Right ventricle myocardium inferior (tissue), 1 donor: ENCODE measurements at places on chromosomes 4 and X.

DNA sequence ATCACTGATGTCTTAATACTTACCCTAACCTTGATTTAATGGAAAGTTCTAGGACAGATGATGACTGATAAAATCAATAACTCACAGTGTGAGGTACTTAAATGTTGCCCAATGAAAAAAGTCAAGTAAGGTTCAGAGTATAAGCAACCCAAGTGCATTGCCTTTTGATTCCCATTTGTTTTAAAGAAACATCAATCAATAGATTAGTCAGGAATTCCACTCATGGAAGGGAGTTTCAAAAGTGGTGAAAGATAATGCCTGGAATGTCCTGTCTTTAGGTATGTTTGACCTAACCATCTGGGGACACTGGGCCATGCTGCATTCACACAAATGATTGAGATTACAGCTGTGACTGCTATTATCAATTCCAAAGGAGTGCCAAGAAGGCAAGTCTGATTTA lies 259.7 kb downstream of the PPARGC1A start:
- no peak for DNase-seq

- no peak for DNase-seq
Observed at GRCh38 chrX:134542485-134542884, 82.5 kb downstream of the HPRT1 start.

DNA sequence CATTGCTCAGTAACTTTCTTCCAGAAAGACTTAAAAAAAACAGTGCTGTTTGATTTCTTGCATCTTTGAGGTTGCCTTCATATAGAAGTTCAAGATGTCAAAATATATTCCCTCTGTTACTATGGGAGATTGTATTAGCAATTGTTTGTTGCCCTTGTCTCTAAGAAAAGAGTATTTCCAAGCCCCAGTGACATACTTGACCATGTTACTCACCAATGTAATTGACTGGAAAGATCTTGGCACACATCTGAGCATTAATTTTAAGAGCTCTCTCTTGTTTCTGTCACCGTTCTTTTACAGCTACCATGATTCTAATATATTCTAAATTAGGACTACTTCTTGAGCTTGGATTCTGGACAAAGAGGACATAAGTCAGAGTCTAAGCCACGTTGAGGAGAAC lies 902.7 kb upstream of the EPHA5 start:
- DNase-seq = no peak

GRCh38 chr4:86741846-86742245 lies 107.3 kb downstream of the SLC10A6 start:
- no peak for DNase-seq

GRCh38 chrX:3124031-3124430 lies 82.8 kb downstream of the ARSF start:
- no peak for DNase-seq

DNA sequence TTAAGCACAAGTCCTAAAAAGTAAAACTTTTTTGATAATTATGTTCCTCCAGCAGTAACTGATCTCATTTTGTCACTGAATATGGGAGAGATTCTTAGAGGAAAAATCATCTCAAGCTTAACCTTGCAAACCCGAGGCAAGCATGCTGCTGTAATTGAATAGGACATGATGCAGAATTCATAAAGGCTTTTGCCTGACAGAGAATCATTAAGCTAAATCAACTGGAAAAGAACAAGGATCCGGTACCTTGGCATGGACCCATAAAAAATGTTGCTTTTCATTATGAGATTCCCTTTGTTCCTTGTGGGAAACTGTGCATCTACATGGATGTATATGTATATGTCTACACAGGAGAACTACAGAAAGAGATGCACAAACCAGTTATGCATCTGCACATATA lies 149.1 kb downstream of the PAPSS1 start:
- DNase-seq = no peak

DNA sequence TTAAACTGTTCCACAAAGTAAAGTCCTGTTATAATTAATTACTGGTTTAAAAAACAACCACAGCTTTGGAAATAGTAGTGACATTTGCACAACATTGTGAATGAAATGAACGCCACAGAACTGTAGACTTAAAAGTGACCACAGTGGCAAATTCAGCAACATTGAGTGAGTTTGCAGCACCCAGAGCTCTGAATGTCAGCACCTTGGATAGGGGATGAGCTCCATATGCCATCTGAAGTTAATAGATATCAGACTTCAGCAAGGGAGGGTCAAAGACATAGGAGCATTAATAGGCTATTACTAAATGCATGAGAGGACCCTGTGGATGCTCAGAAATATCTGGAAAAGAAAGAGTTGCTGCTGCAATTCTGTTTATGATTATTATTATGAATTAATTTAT lies 55.3 kb upstream of the KCNIP4 start:
- DNase-seq = no peak

DNA sequence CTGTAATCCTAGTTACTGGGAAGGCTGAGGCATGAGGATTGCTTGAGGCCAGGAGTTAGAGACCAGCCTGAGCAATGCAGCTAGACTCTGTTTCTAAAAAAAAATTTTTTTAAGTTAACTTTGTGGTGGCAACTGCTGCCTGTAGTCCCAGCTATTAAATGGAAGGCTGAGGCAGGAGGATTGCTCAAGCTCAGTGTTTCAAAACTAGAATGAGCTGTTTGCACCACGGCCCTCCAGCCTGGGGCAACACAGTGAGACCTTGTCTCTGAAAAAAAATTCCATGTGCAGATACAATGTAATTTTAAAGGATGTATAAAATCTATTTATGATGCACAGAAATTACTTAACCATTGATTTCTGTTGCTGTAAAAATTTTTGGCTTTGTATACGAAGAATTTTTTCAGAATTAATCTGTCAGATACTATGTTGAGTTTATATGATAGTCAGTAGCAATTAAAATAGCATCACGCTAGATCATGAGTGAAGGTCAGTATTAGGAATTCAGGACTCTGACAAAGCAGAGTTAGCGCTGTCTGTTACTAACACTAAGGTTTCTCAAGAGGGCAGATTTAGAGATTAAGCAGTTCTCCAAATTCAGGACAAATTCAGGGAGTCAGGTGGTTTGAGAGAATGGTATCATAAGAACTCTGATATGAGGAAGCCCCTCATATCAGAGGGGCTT lies 8.3 kb upstream of the AGA start:
- no peak for DNase-seq

DNA sequence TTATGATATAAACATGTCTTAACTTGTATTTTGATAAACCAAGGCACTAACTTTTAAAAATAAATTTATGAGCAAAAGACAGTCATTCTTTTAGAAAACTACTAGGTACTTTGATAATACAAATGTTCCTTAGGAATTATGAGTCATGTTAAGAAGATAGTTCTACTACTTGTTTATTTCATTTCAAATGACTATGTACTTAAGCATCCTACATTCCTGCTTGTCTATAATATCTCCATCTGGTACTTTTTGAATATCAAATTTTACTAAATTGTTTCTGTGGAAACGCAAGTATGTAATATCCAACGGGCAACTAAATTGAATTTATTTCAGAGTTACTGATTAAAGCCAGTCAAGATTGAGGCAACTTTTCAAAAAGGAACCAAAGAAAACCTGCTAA lies 61.8 kb downstream of the CAMK2D start:
- DNase-seq = no peak
